ENCODE measurements at places on chromosomes 11 and 22.
A peak's percentile ranks its signal among the peaks of the same experiment; 100 is the strongest.

- DNase-seq: no peak
These were observed 537.6 kb downstream of the TBC1D22A start for GRCh38 chr22:47299863-47300697.

GRCh38 chr11:26708736-26709456 lies 13.0 kb downstream of the SLC5A12 start:
- DNase-seq: no peak

DNA sequence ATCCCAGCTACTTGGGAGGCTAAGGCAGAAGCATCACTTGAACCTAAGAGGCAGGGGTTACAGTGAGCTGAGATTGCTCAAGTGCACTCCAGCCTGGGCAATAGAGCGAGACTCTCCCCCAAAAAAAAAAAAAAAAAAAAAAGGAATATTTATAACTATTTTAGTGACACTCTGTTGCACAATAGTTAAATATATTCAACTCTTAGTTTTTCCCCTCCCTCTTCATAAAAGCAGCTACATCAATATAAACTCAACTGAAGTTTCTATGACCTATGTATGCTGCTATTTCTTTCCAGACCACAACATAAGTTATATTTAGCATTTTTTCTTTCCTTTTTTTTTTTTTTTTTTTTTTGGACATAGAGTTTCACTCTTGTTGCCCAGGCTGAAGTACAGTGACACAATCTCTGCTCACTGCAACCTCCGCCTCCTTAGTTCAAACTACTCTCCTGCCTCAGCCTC lies 19.2 kb downstream of the CELF1 start:
- DNase-seq: no peak

- DNase-seq: no peak
These were observed 50.9 kb downstream of the TRIOBP start for GRCh38 chr22:37747715-37748100.

DNA sequence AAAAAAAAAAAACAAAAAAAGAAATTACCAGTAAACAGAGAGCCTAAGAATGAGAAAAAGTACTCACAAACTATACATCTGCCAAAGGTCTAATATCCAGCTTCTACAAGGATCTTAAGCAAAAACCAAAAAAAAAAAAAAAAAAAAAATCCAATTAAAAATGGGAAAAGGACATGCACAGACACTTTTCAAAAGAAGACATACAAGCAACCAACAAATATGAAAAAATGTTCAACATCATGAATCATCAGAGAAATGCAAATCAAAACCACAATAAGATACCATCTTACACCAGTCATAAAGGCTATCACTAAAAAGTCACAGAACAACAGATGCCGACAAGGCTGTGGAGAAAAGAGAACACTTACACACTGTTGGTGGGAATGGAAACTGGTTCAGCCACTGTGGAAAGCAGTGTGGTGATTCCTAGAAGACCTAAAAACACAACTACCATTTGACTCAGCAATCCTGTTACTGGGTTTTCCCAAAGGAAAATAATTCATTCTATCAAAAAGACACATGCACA lies 18.3 kb downstream of the MS4A6A start:
- no peak for DNase-seq

GRCh38 chr11:34185926-34186841 lies 80.8 kb downstream of the NAT10 start:
- no peak for DNase-seq

- no peak for DNase-seq
These were observed 11.9 kb downstream of the IPO7 start for GRCh38 chr11:9396310-9396709.

- DNase-seq: no peak
These were observed 187.6 kb upstream of the NECTIN1 start for GRCh38 chr11:119916568-119916967.

GRCh38 chr11:107757661-107758060 lies 45.8 kb upstream of the SLN start:
- DNase-seq: no peak

- no peak for DNase-seq
These were observed 103.0 kb downstream of the DBX1 start for GRCh38 chr11:20056950-20057943.

- DNase-seq: no peak
These were observed 49.3 kb upstream of the MPPED2 start for GRCh38 chr11:30635401-30635989.

DNA sequence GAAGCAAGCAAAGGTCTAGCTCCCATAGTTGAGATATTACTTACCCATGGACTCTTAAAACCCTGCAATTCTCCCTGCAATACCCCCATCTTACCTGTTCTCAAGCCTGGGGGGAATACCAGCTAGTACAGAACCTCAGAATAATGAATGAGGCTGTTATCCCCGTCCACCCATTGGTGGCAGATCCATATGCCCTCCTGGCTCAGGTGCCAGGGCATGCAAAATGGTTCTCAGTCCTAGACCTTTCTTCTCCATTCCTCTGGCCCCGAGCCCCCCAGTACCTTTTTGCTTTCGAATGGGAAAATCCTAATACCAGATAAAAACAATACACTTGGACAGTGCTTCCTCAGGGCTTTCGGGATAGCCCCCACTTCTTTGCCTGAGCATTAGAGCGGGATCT lies 86.4 kb downstream of the PIWIL4 start:
- no peak for DNase-seq

GRCh38 chr22:24305260-24305692 lies 34.6 kb downstream of the SPECC1L start:
- no peak for DNase-seq

DNA sequence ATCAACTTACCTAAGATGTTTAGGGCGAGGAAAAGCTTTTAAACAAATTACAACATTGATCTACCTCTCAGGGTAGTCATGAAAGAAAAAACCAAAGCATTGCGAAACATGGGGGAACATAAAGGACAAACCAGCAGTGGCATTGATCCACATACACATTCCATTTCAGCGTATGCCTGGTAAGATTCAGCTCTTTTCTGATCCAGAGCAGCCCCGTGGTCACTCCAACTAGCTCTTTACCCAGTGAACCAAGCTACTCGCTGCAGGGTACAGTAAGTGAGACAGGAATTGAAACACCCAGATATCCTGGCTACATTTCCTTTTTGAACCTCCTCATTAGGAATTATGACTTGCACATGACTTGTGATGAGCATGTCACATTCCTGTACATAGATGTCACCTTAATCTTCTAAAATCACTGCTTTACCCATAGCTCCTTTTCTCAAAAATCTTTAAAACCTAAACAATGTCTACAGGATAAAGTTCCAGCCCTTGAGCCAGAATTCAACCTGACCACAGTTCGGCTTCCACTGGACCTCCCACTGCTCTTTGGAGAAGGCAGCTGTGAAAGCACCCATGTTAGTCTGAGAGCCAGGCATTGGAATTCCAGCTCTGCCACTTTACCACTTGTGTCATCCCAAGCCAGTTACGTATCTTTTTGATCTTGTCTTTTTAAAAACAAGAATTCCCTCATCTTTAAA lies 42.9 kb upstream of the AKIP1 start:
- DNase-seq: no peak

DNA sequence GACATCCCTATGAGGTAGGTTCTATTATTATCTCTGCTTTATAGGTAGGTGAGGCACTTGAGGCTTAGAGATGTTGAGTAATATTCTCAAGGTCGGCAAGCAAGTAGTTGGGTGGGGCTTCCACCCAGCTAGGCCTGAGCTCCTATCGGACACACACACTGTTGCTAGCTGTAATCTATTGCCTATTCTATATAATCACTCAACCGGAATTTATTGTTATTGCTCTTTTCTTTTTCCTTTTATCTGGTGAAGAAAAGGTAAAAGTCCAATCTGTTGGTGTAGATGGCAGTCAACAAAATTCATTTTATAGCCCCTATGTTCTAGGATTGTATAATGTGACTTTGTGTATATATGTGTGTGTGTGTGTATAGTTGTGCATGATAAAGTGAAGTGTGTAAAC lies 3.4 kb downstream of the OR9Q2 start:
- no peak for DNase-seq

DNA sequence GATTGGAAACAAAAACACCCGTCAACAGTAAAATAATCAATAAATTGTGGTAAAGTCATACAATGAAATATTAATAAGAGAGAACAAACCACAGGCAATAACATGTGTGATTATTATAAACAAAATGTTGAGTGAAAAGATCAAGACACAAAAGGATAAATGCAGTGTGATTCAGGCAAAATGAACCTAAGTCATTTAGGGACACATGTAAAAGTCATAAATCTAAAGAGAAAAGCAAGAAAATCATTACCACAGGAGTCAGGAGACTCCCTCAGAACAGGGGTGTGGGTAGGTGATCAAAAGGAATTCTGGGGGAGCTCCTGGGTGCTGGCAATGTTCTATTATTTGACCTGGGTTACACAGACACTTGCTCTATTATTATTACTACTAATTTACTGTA lies 47.9 kb upstream of the PPP2R1B start:
- DNase-seq: no peak

- DNase-seq: no peak
These were observed 303.0 kb upstream of the PITPNB start for GRCh38 chr22:28222052-28222451.

GRCh38 chr11:76624500-76625379 lies 45.8 kb downstream of the LRRC32 start:
- no peak for DNase-seq

GRCh38 chr11:96388891-96389719 lies 607 bp downstream of the CCDC82 start:
- DNase-seq: no peak

DNA sequence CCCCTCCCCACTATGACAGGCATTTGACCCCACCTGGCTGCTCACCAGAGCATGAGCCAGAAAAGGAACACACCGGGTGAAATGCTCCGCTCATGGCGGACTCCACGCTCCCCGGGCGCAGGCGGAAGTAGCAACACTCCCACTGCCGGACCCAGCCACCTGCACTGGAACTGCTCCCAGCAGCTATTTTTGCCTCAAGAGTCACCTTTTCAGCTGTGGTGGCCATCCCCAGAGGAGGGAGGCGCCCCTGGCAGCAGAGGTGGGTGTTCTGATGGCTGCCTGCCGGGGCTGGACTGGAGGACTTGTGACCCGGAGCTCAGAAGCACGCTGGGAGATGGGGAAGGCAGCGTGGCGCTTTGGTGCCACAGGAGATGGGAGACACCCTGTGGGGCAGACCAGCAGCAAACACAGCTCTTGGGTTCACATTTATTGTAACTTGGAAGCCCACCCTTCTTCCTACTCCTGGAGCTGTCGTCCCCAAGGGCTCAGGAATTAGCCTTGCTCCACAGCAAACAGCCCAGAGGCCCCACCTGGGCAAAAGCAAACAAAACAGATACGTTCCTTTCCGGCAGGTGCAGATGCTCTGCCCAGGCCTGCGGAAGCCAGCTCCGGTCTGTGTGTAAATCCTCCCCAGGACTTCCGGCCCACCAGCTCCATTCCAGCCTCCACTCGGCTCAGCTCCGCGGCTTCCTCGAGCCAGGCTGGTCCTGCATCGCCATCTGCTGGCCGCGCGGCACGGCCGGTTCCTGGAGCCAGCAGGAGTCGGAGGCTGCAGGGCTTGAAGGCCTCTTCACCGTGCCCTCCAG lies 3.7 kb downstream of the RPS19BP1 start:
- peak; percentile 94 for DNase-seq

DNA sequence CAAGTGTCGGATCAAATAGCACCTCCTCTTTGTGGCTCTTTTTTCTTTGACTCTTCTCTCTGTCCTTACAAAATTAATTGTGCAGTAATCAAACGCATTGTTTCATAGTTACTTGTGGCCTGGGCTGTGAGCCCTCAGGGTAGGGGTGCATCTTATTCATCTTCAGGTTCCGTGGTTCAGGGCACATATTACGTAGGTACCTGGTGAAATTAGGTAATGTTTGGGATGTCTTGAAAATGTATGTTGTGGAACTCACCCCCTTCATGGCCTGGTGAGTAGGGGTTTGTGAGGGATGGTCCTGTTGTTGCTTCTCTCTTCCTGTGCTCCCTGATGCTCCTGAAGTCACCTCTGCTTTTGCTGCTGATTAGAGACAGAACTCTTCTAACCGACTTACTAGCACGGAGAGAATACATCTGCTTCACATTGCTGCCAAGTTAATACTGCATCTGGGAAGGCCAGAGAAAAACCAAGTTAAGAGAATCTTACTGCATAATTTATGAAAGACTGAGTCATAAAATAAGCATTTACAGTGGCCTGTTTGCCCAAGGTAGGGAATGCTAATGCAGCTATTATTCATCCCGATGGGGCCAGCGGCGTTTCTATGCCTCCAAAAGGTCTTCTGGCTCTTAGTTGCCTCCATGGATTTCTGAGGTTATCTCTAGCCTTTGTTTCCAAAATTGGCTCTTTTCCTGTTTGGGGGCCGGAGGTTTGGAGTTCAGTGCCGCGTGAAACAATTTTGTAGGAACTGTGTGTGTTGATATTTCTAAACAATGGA lies 66.9 kb downstream of the TBC1D22A start:
- DNase-seq: no peak

- DNase-seq: no peak
These were observed 14.6 kb downstream of the MS4A18 start for GRCh38 chr11:60739114-60739513.

GRCh38 chr11:47014097-47014496 lies 77.5 kb downstream of the CSTPP1 start:
- DNase-seq: no peak

- no peak for DNase-seq
These were observed 31.8 kb downstream of the USP35 start for GRCh38 chr11:78220218-78221157.

GRCh38 chr11:86180423-86180822 lies 64.1 kb upstream of the EED start:
- no peak for DNase-seq

DNA sequence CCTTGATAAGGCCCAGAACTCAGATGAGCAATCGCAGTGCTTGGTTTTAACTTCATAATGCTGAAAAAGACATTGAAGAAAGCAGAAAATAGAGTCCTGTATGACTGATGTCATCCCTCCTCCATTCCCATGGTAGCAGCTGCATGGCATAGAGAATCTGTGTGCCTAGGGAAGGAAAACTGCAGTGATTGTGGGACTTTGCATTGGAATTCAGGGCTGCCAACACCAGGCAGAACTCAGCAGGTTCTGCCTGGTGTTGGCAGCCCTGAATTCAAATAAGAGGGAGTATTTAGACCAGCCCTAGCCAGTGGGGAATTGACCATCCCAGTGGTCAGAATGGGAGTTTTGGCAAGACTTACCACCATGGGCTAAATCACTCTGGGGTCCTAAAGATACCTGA lies 1016.0 kb downstream of the FAM181B start:
- no peak for DNase-seq

DNA sequence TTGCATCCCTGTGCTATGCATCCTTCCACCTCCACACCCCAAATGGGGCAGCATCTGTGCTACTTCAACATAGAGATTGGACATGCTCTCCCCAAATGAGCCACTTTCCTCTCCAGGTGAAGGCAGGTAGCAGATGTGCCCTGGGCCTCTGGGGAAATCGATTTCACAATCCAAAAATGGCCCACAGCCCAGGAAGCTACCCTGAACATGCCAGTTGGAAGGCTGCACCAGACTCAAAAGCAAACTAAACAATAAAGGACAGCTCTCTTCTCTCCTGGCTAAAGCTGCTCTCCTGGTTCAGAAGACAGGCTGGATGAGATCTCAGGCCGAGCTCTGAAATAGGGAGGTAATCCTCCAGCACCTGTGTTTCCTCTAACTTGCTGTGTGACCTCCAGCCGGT lies 19.7 kb downstream of the ISX start:
- DNase-seq: no peak
